ENCODE measurements at places on chromosomes 3 and 15.

DNA sequence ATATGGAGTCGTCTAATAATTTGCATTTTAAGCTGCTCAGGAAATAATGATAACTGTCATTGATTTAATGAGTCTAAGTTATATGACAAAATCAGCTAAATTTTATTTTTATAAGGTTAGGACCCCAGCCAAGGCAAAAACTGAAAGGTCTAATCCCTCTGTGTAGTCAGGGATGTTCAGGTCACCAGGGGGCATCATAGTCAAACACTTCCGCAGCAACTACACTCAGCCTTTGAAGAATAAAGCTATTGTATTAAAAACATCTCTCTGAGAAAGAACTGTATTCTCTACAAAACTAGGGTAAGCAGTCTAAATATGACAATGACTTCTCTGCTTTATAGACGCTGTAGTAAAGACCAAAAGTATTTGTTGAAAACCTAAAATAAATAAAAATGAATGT is 15.0 kb downstream of the INTS14 start:
- DNase-seq = no peak

DNA sequence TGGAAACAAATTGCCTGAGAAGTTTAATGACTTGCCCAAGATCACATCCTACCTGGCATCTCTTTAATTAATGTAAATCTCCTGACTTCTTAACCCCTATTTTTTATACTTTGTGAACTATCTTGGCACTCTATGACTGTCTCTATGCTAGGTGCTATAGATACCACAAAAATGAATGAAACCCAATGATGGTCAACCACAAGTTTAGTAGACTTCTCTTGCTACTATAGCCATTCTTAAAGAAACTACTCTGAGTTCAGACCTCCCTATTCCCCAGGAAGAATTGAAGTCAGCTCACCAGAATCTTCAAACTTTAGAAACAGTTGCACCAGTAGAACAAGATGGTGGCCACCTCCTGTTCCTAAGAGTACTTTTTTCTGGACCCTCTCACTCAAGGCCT is 191.1 kb downstream of the RSL24D1 start:
- DNase-seq = no peak

GRCh38 chr15:42729409-42729808 is 7.5 kb downstream of the CDAN1 start:
- no peak for DNase-seq

GRCh38 chr3:10744098-10744465 is 71.9 kb upstream of the SLC6A11 start:
- DNase-seq = no peak

DNA sequence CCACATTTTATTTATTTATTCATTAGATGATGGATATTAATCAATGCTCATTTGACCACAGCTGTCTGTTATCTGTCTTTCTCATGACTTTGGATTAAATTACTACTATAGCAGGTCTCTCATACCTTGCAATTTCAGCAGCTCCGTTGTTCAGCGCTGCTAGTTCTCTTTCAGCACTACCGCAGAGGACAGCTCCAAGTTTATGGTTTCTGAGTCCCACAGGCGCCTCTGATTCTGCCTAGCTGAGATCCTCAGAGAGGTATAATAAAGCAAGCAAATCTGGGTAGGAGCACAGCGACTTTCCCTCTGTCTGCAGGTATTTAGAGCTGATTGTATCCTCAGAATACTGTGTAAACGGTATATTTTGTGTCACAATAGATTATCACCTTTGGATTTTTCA is 204.9 kb downstream of the CNTN4 start:
- no peak for DNase-seq

GRCh38 chr15:68206711-68207151 is 1.6 kb upstream of the CALML4 start:
- no peak for DNase-seq

GRCh38 chr3:131729643-131730017 is 226.9 kb upstream of the MRPL3 start:
- no peak for DNase-seq

- peak; percentile 22 for DNase-seq
Observed at GRCh38 chr3:31980530-31981205, 394 bp downstream of the OSBPL10 start.

All from activated T-cell treated with anti-CD3 and anti-CD28 coated beads for 24 hours (primary cell).